ENCODE measurements at places on chromosomes 13 and 19.

DNA sequence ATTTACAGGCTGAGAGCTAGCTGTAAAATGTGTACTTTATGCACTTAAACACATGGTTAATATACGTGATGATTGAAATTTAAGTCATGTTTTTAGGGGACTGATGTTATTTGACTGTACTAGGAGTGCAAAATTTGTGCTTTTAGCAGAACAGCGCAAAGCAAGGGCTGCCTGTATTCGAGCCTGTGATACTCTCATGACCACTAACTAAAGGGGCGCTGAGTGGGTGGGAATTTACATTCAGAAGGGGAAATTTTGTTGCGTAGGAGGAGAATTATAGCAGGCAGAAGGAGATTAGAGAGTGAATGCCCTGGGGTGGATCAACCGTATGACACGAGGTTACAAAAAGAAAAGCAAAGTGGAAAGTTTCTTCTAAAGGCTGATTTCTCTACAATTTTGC, 271.8 kb upstream of the HTR2A start:
- DNase-seq: no peak

DNA sequence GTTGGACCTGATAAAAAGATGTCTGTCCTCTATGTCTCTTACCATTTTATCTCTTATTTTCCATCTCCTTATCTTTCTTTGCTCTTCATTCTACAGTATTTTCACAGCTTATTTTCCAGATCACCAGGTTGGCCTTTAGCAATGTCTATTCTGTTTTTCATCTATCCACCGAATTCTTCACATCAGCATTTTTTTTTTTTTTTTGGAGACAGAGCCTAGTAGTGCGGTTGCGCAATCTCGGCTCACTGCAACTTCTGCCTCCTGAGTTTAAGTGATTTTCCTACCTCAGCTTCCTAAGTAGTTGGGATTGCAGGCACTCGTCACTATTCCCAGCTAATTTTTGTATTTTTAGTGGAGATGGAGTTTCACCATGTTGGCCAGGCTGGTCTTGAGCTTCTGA, 49.0 kb downstream of the DNAJC15 start:
- no peak for DNase-seq

- DNase-seq: peak; percentile 50
Observed at GRCh38 chr19:49553451-49554271, 25.9 kb downstream of the RCN3 start.

DNA sequence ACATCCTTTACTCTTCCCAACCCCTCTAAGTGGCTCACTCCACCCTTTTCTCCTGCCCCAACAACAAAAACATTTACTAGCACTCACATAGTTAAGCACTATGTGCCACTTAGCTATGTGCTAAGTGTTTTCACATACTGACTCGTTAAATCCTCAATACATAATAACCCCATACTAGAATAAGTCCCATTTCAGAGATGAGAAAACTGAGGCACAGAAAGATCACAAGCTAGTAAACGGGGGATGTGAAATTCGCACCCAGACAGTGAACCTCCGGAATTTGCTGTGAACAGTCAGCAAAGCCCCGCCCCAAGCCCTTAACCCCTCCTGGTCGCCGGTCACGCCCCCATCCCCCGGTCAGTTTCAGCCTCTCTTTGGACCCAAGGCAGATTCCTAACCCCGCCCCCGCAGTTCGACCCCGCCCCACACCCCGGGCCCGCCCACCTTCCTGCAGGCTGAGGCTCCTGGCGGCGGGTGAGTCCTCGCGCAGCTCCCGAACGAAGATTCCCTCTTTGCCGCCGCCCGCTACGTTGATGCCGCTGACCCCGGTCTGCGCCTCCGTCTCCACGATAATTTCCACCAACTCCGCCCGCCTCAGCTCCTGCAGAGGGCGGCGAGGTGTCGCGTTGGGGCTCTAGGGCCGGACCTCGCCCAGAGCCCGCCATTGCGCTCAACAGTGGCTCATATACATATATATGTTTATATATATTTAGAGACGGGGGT, 9.8 kb downstream of the PRX start:
- peak; percentile 81 for DNase-seq

GRCh38 chr19:1279782-1280341, 4.5 kb downstream of the FAM174C start:
- DNase-seq: peak; percentile 73

- no peak for DNase-seq
Observed at GRCh38 chr13:106865716-106866440, 297.9 kb upstream of the ARGLU1 start.

DNA sequence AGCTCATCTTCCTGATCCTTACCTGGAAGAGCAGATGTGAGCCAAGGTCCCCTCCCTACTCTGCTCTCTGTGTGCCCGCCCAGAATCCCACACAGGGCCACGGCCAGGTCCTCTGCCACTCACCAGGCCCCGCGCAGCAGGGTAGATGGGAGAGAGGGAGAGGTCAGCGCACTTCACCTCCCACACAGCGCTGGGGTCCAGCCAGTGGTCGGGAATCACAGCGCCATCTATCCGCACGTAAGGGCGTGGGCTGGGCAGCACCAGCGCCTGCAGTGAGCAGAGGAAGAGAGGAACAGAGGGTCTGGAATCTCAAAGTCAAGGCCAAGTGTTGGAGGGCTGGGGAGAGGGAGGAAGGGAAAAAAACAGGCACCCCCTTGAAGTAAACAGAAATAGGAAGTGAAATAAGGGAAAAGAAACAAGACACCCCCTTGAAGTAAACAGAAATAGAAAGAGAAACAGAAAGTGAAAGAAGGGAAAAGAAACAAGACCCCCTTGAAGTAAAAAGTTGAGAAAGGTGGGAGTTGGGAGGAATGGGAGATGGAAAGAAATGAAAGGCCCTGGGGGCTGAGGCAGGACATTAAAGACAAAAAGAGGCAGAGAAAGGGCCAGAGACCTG, 7.0 kb upstream of the PLA2G4C start:
- DNase-seq: no peak

DNA sequence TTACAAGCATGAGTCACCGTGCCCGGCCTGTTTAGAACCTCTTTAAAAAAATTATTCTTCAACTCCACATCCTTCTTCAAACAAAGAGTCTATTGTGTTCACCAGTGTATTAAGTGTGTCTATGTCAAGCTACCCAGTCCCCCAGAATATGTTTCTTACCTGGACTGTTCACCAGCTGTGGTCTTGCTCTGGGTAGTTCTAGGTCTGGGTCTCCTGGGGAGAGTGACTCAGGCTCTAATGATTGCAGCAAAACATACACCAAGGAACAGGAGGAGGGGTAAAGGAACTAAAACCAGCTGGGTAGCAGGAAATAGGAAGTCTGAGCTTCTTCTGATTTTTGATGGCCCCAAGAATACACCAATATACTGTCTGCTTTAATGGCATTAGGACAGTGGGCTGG, at the start of gene FPR1:
FPR1 (minus strand) TSS at position 224 of the 400 bp plus-strand sequence. CDS start 4,884 bp downstream, outside the sequence.
- no peak for DNase-seq

GRCh38 chr13:71714802-71715375, 152.1 kb downstream of the DACH1 start:
- DNase-seq: no peak

DNA sequence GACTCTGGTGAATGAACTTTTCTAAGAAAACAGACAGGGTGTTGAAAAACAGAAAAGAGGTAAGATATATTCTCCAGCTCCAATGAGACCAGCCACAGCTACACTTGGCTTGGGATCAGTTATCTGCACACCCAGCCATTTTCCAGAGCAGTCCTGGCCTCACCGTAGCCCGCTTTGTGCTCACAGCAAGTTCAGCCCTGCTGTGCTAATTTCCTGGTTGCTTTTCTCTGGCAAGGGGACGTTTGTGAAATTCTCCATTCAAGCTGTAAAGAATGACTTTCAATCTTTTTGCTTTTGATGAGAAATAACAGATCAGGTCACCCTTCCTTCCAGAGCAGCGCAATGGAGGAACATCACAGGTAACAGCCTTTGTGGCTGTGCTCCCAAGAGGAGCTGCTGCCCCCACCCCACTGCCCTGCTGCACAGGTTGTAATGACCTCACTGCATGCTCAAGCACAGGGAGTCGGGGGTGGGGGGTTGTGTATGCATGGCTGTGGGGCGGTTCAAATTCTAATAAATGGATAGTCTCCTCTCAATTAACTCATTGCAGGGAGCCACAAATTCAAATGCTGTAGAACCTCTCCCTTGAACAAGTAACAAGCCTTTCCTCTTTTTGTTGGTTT, 516.6 kb upstream of the NBEA start:
- no peak for DNase-seq

Data from stimulated activated CD4-positive, alpha-beta T cell treated with anti-CD3 and anti-CD28 coated beads, Interleukin-15, amount 100 ng/mL, for 48 hours (primary cell).